ENCODE measurements at places on chromosomes 2 and 18. TPM values are rescaled to one million over a fixed set of nuclear protein-coding genes. Genes with fewer than 3 reads are reported as not detected.

DNA sequence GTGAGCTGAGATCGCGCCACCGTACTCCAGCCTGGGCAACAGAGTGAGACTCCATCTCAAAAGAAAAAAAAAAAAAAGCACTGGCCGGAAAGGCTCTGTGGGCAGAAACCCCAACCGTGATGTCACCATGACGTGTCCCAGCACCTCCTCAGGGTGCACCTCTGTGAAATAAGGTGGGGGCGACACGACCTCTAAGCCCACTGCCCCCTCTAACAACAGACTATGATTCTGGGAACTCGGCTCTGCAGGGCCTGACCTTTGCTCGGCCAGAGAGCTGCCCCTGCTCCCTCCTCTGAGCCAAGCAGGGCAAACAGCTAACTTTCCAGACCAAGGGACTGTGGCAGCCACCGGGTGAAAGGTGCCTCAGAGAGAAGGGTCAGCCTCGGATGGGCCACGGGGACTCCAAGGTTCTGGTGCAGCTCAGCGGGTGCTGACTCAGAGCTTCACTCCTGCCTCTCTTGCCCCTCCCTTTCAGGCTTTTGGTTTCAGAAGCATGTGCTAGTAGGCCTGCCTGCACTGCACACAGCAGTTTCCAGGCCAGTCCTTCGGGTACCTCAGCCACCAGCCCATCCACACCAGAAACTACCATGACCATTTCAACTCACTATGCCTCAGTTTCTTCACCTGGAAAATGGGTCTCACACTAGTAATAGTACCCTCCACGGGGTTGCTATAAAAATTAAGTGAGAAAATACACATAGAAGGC is 8.0 kb downstream of the TMBIM1 start:
- DNase-seq: no peak
- H3K27ac ChIP-seq: peak overlapping the region; percentile 99

- H3K4me1 ChIP-seq: no peaks in the 10 kb centered on the region
- no peak overlapping the region for H3K27ac ChIP-seq
- H3K36me3 ChIP-seq: no peaks in the 10 kb centered on the region
- H3K27me3 ChIP-seq: no peaks in the 10 kb centered on the region
Observed at GRCh38 chr2:60973705-60974104, 43.8 kb upstream of the PEX13 start.

DNA sequence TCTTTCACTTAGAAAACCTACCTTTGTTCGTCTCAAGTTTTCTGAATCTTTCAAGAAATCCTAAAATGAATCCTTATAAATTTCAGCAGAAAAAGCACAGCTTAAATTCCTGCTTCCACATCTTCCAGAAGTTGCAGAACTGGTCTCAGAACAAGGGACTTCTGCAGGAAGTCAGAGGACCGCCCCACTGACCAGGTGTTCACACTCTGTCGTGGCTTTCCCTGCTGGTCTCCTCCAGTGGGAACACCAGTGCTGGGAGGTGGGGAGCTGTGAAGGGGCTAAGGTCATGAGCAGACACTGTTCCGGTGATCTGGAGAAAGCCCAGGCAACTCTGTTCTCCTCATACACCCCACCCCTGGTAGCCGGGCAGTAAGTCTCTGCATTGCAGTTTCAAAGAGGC is 3.5 kb downstream of the FAM110C start:
- H3K36me3 ChIP-seq: no peaks in the 10 kb centered on the region
- DNase-seq: no peak
- H3K4me3 ChIP-seq: no peak overlapping the region
- H3K4me1 ChIP-seq: peaks cover 10% of the 10 kb centered on the region
- H3K27me3 ChIP-seq: peaks cover 48% of the 10 kb centered on the region

GRCh38 chr2:160870729-160871465 is 289.3 kb upstream of the TANK start:
- H3K4me3 ChIP-seq: no peak overlapping the region
- no peaks in the 10 kb centered on the region for H3K36me3 ChIP-seq
- H3K27me3 ChIP-seq: no peaks in the 10 kb centered on the region
- H3K27ac ChIP-seq: no peak overlapping the region

GRCh38 chr2:118372886-118373830 is 284.9 kb downstream of the INSIG2 start:
- H3K27ac ChIP-seq: no peak overlapping the region
- no peak for DNase-seq
- H3K4me3 ChIP-seq: no peak overlapping the region

MGAT4A gene
- polyA plus RNA-seq: 3.8 TPM

DNA sequence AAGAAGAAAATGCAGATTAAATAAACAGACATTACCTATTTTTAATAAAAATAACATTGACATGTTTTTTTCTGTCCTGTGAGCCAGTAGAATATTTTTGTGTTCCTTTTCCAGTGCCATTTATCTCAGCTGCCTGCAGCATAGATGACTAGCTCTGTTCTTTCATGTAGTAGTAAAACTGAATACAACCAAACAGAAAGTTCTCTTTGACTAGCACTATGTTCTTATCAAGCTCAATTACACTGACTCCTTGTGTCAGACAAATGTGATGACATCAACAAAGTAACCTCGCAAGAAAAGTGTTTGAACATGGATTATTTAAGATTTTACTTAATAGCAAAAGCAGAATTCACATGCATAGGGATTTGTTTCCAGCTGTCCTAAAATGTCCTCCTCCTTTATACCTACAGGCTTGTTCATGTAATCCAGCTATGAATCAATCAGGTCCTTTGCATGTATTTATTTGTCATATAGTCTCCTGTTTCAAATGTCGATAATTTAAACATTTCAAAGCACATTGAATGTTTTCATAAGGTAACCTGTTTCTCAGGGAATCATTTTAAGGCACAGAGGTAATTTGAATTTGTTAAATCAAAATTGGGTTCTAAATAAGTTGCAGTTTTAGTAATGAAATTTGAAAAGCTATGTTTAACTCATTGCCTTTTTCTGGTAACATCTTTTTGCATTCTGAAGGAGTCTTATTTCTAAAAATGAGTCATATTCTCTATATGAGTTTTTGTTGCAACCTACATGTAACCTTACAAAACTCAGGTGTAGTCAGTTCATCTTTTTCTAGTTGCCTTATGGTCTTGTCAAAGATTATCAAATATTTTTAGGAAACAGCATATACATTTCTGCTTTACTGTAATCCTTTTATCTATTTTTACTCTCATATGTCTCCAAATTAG is 215.3 kb upstream of the GULP1 start:
- no peak overlapping the region for H3K4me3 ChIP-seq
- no peaks in the 10 kb centered on the region for H3K27me3 ChIP-seq
- H3K27ac ChIP-seq: no peak overlapping the region
- no peaks in the 10 kb centered on the region for H3K4me1 ChIP-seq
- no peaks in the 10 kb centered on the region for H3K36me3 ChIP-seq
- DNase-seq: no peak

DNA sequence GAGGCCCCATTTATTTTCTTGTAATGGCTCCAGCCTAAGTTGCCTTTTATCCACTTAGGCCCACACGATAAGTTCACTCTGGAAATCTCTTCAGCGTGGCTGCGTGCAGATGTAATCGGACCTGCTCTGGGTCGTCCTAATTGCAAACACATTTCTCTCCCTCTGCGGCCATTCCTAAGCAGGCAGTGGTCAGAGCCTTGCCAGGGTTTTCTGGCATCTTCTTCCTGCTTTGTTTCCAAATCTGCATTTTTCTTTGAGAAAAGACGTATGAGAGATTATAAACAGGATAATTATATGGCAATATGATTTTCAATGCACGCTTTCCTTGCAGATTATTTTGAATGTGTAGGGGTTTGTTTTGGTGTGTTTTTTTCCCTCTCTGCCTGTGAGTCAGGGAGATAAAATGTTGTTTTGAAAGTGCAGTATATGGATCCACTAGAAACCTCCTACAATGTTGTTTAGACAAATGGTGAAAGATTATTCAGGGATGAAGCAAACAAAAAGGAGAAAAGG is 239.4 kb upstream of the TANK start:
- H3K4me3 ChIP-seq: no peak overlapping the region
- peaks cover 10% of the 10 kb centered on the region for H3K4me1 ChIP-seq
- peak; percentile 99 for DNase-seq
- no peaks in the 10 kb centered on the region for H3K36me3 ChIP-seq

- DNase-seq: no peak
- H3K36me3 ChIP-seq: no peaks in the 10 kb centered on the region
- H3K27me3 ChIP-seq: peaks cover 9% of the 10 kb centered on the region
- H3K4me3 ChIP-seq: no peak overlapping the region
- no peaks in the 10 kb centered on the region for H3K4me1 ChIP-seq
- H3K27ac ChIP-seq: no peak overlapping the region
Observed at GRCh38 chr2:41854227-41854626, 193.6 kb upstream of the PKDCC start.

GRCh38 chr2:7424481-7424880 is 507.3 kb downstream of the RNF144A start:
- peaks cover 11% of the 10 kb centered on the region for H3K27me3 ChIP-seq
- DNase-seq: no peak
- H3K27ac ChIP-seq: no peak overlapping the region
- no peaks in the 10 kb centered on the region for H3K36me3 ChIP-seq

TBC1D8 gene
- 18.6 TPM for polyA plus RNA-seq

DNA sequence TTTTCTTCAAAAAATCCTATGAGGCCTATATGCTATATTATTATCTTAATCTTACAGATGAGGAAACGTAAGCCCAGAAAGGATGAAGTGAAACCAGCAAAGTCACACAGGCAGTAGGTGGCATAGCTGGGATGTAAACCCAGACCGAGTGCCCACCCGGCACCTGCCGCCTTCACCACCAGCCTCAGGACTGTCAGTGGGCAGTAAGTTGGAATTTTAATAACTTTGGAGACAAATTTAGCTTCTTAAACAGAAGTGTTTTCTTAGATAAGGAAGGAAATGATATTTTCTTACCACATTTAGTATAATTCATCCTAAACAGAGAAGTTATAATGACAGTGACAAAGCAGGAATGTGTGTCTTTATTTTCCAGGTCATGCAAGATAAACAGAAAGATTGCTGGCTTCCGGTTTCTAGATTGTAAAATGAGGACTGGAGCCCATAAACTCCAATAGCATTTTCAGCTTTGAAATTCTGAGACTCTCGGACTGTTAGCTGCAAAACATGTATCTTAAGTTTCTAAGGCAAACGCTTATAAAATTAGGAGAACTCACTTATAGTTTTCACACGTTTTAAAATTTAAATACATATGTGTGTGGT is 59.3 kb downstream of the CD8B2 start:
- no peaks in the 10 kb centered on the region for H3K36me3 ChIP-seq
- H3K4me3 ChIP-seq: no peak overlapping the region
- peaks cover 5% of the 10 kb centered on the region for H3K27me3 ChIP-seq
- no peak overlapping the region for H3K27ac ChIP-seq
- DNase-seq: no peak

- peak; percentile 20 for DNase-seq
- no peaks in the 10 kb centered on the region for H3K4me1 ChIP-seq
- H3K27ac ChIP-seq: no peak overlapping the region
- H3K4me3 ChIP-seq: no peak overlapping the region
Observed at GRCh38 chr2:159326569-159327255, 40.2 kb upstream of the WDSUB1 start.

- no peaks in the 10 kb centered on the region for H3K36me3 ChIP-seq
- no peak overlapping the region for H3K4me3 ChIP-seq
- DNase-seq: no peak
Observed at GRCh38 chr2:16140771-16141640, 200.7 kb downstream of the MYCN start.

DNA sequence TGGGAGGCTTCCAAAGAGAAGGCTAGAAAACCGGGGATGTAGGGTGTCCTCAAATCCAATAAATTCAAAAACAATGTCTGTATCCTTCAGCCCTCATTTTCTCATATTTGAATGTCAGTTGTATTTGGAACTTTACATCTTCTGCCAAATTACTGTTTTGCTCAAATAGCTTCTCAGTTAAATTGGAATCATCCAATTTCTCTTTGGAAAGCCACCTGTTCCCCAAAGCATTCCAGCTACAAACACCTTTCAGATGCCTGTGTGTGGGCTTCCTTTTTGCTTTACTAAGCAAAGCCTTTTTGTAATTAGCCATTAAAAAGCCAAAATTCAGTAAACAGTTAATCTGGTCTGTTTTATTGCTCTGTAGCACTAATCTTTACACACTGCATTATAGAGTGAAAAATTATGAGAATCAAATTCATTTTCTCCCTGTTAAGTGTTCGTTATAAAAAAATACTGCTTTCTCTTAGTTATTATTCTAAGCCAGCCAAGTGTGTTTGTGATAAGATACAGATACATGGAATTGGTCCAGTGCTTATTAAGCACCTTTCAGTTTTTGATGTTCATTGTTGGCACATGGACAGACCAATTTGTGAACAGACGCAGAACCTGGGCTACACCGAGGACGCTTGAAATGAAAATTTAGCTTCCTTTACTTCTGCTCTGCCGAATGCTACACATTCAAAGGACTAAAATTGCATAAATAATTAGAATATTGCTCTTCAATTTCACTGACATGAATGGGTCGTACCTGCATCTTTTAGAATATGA is 151.6 kb downstream of the RTN4 start:
- no peak for DNase-seq
- H3K4me1 ChIP-seq: peaks cover 14% of the 10 kb centered on the region
- no peaks in the 10 kb centered on the region for H3K27me3 ChIP-seq
- H3K27ac ChIP-seq: no peak overlapping the region

DNA sequence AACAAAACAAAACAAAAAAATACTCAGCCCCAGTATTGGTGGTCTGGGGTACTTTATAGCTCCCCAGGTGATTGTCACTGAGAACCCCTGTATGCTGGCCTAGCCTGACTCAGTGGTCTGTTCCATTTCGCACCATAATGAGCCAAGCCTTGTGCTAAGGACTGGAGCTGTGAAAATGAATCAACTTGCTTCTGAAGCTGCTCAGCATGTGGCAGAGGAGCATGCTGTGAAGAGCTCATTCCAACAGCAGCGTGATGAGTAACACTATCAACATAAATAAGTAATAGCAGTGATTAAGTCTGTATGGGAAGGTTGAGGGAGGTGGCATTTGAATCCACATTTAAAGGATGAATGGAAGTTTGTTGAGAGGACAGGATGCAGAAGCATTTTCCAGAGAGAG is 67.2 kb upstream of the ATL2 start:
- peaks cover 2% of the 10 kb centered on the region for H3K27me3 ChIP-seq
- DNase-seq: no peak
- H3K36me3 ChIP-seq: no peaks in the 10 kb centered on the region
- H3K27ac ChIP-seq: no peak overlapping the region

- peak overlapping the region; percentile 32 for H3K27ac ChIP-seq
- H3K36me3 ChIP-seq: no peaks in the 10 kb centered on the region
- H3K4me3 ChIP-seq: no peak overlapping the region
- no peaks in the 10 kb centered on the region for H3K27me3 ChIP-seq
- H3K4me1 ChIP-seq: peaks cover 4% of the 10 kb centered on the region
Observed at GRCh38 chr2:152407204-152407721, 72.3 kb downstream of the FMNL2 start.

DNA sequence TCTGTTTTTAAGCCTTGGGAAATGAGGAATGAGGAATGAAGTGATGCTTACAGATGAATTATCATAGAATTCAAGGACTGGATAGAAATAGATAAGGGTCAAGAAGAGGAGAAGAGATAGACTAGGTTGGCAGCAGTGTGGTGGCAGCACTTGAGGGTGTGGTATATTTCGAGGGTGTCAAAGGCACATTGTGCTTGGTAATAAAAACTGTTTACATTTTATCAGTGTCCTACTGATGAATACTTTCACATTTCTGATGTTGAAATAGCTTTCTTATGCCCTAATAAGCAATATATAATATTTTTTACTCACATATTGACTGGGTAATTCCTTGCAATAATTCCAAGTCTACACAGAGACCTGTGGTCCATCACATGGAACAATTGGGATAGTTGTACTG is 3.4 kb downstream of the TFPI start:
- H3K27me3 ChIP-seq: no peaks in the 10 kb centered on the region
- H3K36me3 ChIP-seq: no peaks in the 10 kb centered on the region
- no peak for DNase-seq
- H3K4me1 ChIP-seq: peaks cover 4% of the 10 kb centered on the region
- peak overlapping the region; percentile 8 for H3K27ac ChIP-seq
- no peak overlapping the region for H3K4me3 ChIP-seq

GRCh38 chr2:239112127-239112774 is 264.4 kb downstream of the TWIST2 start:
- peak overlapping the region; percentile 29 for H3K27ac ChIP-seq
- H3K27me3 ChIP-seq: no peaks in the 10 kb centered on the region

All from muscle of leg (tissue), 16 donors.